ENCODE measurements at places on chromosomes 1 and 21.

- no peak for DNase-seq
Observed at GRCh38 chr1:44282704-44283426, 69.6 kb downstream of the DMAP1 start.

DNA sequence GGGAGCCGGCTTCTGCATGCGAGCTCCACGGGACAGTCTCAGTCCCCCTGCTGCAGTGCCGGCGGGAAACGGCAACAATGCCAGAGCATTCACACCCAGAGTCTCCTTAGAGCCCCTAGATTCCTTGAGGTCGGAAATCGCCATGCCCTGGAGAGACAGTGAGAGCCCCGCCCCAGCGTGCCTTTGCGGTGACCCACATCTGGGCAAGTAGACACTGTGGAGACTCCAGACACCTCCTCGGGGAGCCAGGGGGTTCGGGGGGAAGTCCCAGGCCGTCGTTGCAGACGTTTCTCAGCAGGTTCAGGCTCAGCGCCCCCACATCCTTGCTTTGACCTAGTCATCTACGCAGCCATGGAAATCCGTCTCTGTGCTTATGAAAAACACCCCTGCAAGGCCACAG lies 81.3 kb upstream of the ARHGEF16 start:
- no peak for DNase-seq

DNA sequence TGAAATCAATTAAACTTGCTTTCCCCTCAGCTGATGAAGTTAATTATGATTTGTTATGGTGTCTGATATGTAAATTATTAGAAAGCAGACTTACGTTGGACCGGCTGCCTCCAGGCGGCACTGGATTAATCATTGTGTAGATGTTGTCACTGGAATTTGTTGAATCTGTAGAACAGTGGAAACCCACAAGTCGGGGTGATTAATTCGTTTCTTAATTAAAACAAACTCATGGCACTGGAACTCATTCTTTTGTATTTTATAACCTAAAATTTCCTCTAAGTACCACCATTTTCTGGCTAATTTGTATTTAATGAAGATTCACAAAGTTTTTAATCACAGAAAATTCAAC lies 39.0 kb downstream of the MRPL37 start:
- no peak for DNase-seq

- DNase-seq, result no peak
Observed at GRCh38 chr1:101438359-101438758, 201.5 kb downstream of the S1PR1 start.

GRCh38 chr1:109631513-109632505 lies 12.2 kb downstream of the AMPD2 start:
- DNase-seq, result no peak

DNA sequence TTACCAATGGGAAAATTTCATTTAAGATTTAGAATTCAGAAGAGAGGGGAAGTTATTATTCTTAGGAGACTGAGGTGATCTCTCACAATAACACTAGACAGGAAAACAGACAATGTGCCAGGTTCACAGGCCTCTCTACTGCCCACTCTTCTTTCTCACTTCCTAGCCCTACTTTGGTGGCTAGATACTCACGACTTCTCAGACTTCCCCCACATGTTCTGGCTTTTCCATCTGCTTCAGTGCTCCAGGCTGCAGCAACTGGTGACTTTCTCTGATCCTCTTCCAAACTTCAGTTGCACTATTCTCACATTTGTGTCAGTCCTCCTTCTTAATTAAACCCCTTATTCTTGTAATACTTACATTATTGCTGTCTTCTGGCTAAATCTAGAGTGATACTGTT lies 208.7 kb upstream of the KCTD3 start:
- DNase-seq, result no peak

- DNase-seq, result no peak
Observed at GRCh38 chr21:39430457-39430856, 15.1 kb downstream of the LCA5L start.

GRCh38 chr1:206792939-206793607 lies 20.8 kb upstream of the IL10 start:
- DNase-seq, result no peak

DNA sequence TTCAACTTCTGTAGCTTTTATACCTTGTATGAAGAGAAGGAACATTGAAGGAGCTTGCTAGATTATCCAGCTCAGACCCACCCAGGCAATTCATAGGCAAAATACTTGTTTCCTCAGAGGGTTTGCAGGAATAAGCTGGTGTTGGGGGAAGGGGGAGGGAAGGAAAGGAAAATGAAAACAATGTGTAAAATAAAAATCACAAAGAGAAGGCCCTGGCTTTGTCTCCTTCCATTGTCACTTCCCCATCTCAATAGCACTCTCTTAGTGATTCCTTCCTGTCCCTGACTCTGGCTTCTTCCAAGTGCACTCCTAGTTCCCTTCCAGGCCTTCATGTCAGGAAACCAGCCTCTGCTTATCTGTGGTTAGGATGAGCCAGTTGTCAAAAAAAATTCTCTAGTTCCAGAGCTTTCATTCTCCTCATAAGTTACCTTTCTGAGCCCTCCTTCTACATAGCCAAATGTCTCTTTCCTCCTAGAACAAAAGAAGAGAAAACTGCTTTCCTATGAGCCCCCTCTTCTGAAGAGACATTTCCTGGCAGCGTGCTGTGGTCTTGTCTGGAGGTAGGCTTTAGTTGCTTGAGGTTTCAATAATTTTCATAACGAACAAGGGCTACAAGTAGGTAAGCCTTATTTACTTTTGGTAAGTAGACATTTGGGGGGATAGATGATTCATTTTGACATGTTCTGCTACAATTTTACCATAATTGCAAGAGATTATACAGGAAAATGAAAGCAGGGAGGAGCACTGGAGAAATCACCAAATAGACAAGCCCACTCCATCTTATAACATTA lies 45.7 kb downstream of the FASLG start:
- DNase-seq, result no peak

- no peak for DNase-seq
Observed at GRCh38 chr1:21532992-21533534, 23.8 kb downstream of the ALPL start.

DNA sequence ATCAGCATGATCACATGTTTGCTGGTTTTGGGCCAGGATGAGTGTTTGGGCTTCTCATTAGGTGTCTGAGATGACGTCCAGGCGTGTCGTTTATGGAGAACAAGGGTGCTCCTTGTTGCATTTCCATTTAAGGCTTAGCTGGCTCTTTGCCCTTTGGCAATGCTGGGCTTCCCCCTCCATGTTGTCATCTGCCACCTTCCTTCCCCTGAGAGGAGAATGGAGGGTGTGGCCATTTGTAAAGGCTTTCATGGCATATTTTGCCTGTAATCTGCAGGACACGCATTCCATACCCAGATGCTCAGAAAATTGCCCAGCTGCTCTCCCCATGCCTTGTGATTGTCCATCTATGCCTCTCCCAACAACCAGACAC lies 27.7 kb downstream of the PKP1 start:
- no peak for DNase-seq

- DNase-seq, result no peak
Observed at GRCh38 chr1:229428256-229428655, 5.6 kb downstream of the ACTA1 start.

DNA sequence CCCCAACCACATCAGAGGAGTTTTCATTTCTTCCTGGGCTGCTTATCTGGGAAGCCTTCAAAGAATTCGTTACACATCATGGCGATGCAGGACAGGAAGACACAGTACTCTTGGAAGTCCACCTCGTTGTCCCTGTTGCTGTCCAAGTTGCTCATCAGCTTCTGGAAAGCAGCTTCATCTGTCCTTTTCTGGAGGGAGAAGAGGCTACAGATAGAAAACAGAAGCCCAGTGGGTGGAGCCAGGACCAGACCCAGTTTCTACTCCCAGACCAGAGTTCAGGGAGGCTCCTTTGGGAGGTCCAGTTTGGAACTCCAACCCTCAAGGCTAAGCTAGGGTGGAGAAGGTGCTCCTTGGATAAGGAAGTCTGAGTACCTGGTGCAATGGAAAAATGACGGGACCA lies 1.9 kb downstream of the S100A4 start:
- DNase-seq, result no peak

DNA sequence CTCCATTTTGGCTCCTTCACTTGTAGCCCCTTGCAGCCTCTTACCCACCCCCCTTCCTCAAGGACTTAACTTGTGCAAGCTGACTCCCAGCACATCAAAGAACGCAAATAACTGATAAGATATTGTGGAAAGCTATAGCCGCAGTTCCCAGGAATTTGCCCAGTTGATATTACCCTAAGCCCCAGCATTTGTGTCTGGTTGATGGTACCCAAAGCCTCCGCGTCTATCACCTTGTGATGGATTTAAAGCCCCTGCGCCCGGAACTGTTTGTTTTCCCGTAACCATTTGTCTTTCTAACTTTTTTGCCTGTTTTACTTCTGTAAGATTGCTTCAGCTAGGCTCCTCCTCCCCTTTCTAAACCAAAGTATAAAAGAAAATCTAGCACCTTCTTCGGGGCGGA lies 5.9 kb downstream of the YARS1 start:
- no peak for DNase-seq

GRCh38 chr1:15110128-15110866 lies 43.2 kb upstream of the TMEM51 start:
- DNase-seq, result no peak

- no peak for DNase-seq
Observed at GRCh38 chr1:1324084-1324523, 356 bp downstream of the INTS11 start.

DNA sequence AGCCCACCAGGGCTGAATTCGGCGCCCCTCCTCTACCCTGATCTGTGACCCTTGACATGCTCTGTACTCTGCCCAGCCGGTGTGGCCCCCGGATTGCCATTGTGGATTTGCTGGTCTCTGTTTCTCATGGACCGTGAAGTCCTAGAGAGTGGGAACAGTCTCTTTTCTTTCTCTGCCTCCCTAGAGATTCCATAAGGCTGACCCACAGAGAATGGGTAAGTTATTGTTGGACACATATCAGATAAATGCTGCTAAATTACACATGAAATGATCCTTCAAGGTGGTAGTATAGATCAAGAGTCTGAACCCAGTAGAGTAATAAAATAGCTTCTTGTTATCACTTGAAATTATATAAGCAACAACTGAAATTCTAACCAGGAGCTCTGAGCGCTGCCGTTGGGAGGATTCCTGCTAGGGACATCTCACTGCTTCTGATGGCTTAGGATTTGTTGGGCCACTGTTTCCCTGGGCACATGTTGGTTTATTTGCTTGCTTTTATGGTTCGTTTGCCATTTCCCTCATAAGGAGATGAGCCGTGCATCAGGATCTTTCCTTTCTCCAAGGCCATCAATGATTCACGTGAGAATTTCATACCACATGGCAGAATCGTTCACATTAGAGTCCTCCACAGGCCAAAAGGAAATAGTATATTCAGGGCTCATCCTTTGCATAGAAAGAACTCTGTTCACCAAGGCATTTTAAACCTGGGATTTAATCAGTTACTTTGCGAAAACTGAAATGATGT lies 111.9 kb downstream of the ZBTB18 start:
- DNase-seq, result no peak

- DNase-seq, result no peak
Observed at GRCh38 chr1:158969855-158970254, 38.5 kb downstream of the PYHIN1 start.

DNA sequence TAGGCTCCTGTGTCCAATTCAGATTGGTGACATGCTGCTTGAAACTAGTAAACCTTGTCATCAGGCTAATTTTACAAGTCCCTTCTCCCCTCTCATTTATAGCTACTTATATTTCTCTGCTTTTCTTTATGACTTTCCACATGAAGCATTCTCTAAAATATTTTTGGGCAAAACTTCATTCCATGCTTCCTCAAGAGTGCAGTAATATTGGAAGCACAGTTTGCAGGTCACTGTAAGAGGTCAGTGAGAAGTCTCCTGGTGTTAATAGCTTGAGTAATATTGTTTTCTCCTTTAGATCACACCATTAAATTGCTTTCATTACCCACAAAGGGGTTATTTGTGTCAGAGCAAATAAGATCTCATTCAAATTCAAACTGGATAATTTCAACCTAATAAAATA lies 46.6 kb downstream of the LPAR3 start:
- DNase-seq, result no peak

DNA sequence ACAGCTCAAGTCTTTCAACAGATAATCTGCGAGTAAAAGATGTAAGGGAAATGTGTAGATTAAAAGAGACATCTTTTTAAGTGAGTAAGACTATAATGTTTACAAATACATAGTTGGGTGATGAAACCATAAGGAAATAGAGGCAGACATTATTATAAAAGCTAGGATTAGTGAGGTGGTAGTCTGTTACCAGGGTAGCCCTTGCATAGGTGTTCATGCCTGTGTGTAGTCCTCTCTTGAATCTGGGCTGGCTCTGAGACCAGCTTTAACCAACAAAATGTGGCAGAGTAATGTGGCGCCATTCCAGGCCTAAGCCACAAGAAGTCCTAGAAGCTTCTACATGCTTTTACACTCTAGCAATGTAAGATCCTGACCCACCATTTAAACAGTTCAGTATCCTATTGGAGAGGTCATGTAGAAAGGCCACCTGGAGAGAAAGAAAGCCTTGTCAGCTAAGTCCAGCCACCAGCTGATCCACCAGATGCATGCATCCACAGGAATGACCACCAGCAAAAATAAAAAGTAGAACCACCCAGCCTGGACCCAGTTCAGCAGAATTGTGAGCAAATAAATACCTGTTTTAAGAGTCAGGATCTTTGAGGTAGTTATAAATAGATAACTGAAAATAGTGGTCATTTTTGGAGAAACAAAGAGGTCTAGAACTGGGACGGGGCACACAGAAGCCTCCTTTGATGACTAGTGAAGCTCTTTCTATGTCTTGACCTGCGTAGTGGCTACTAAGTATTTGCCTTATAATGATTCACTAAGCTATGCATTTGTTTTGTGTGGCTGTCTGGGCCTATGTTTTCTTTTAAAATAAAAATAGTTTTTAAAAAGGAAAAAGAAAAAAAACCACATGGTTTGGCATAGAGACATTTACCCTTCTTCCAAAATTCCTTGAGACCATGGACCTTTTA lies 8.1 kb downstream of the NIBAN1 start:
- DNase-seq, result no peak

- peak; percentile 99 for DNase-seq
Observed at GRCh38 chr1:204446413-204447111, 34.9 kb upstream of the PPP1R15B start.

DNA sequence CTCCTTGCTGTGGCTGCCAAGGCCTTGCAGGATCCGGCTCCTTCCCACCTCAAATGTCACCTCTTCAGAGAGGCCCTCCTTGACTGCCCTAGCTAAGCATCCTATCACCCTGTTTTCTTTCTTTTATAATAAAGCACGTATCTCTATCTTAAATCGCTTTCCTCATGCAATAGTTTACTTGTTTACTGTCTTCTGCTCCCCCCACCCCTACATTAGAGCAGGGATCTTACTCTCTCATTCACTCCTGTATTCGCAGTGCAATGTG lies 36.4 kb downstream of the MYOM3 start:
- DNase-seq, result no peak
